ENCODE measurements at places on chromosomes 5 and 9. TPM values are rescaled to one million over a fixed set of nuclear protein-coding genes. Genes with fewer than 3 reads are reported as not detected.

DNA sequence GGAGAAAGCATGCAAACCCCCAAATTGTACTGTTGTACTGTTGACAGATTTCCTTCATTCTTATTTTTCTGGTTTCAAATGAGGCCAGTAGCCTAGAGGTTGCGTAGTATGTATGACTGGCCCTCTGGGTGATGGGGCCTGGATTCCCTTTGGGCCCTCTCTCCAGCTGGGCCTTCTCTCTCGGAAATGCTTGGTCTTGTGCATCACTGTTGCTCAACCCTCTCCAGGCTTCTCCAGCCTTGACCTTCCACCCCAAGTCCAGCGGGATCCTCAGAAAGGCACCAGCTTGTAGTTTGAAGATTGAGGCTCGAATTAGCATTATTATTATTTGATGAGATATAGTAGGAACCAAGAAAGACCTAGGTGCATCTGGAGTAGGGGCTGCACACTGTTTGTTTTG, 87.0 kb downstream of the ANGPTL2 start:
- no peak for DNase-seq

DNA sequence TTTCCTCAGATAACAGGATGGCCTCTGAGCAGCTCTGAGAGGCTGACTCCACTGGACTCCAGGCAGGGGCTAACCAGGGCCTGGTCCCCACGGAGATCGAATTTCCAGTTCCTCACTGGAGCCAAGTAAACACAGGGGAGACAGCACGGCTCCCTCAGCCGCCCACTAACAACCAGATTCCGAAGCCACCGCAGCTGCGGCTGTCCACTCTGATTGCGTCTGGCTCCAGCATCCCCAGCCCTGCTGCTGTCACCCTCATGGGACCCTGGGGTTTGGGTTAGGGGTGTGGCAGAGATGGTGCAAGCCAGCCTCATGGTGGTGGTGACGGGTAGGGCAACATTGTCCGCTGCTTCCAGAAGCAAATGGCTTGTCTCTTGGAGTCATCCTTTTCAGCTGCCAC, 172.6 kb downstream of the RGS3 start:
- no peak for DNase-seq

DNA sequence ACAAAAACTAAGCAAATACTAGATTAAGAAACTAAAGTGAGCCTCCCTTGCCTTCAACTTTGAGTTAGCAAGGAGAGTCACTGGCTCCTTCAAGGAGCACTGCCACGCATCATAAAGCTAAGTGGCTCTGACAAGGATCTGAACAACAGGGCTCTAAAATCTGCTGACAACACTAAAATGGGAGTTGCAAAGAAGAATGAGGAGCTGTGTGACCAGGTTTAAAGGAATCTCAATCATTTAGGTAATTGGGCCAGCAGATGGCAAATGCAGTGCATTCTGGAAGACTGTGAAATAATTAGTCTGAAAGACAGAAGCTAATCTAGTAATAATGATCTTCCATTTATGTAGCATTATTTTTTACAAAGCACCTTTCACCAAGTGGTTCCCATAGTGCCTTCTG, 297.0 kb upstream of the TAS2R1 start:
- no peak for DNase-seq

DNA sequence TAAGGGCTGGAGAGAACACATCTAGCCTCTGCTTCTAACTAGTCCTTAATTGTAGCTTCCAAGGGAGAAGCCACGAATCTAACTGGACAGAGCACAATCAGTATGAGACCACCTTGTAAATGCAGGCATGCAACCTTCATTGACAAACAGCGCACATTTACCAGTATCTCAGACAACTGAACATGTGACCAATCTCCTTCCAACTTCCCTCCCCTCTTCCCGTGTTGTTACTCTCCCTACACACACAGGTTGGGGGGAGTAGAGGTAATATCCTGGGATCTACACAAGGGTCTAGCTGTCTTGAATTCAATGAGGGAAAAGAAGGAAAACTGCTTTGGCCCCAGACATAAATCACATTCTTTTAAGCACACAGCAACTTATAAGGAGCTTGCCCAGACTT, 77.6 kb downstream of the LIFR start:
- DNase-seq: no peak

GRCh38 chr9:882416-882924, 41.0 kb downstream of the DMRT1 start:
- no peak for DNase-seq

DNA sequence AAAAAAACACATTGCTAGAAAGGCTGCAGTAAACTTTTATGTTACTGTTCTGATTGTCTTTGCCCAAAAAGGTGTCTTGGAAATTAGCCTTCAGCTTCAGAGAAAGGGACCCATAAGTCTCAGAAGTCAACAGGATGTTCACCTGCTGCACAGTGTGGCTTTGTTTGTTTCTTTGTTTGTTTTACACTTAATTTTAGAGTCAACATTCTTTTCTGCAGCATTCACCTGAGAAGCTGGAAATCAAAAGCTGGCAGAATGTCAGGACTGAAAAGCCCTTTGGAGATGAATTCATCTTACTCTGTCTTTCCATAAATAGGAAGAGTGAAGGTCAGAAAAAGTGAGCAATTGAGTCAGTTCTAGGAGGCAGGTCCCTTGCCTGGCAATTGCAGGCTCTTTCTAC, 170.0 kb downstream of the PAPPA start:
- no peak for DNase-seq

DNA sequence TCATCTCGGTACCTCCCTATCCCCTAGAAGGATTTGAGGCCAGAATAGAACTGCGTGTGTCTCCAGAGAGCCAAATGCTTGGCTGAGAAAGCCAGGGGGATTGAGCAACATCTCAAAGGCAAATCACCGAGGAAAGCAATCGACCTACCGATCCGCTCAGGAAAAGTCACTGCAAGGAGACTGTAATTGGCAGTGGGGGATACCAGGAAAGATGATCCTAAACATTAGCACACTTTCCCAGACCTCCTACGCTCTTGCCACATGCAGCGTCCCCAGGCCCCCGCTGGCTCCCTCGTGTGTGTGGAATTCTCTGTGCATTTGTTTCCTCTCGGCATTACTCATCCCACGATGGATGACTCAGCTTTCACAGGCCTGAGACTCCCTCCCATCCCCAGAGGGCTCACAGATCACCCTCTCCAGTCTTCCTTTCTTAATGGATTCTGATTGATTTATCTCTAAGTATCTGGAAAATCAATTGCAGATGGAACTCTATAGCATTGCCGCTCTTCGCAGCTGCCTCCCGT, 82.2 kb upstream of the ICE1 start:
- peak; percentile 14 for DNase-seq

The MYO10 gene
- 30.7 TPM for polyA plus RNA-seq

The C9orf50 gene
- 0.33 TPM for polyA plus RNA-seq

The IL33 gene
- 16.4 TPM for polyA plus RNA-seq

The ST8SIA4 gene
- 4.7 TPM for polyA plus RNA-seq

The PRSS3 gene
- 97.9 TPM for polyA plus RNA-seq

The PSD2 gene
- polyA plus RNA-seq: 0.99 TPM

All from large intestine (tissue), 12 donors.